ENCODE measurements at places on chromosomes 4 and X. TPM values are rescaled to one million over a fixed set of nuclear protein-coding genes. Genes with fewer than 3 reads are reported as not detected.

DNA sequence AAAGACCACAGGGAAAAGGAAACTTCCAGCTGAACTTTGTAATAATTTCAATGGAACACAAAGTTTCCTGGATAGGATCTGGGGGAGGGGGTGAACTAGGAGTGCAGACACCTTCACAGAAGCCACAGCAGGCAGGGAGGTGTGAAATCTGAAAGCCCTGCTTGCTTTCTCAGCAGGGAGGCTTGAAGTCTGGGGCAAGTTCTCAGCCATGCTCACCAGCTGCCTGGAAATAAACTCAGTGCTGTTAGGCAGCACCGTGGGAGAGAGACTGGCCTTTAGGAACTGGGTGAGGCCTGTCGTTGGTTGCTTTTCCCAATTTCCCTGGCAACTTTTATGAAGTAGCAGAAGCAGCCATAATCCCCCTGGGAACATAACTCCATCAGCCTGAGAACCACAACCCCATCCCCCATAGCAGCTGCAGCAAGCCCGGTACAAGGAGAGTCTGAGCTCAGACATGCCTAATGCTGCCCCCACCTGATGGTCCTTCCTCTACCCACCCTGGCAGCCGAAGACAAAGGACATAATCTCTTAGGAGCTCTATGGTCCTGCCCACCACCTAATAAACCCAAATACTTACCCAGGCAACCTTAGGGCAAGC, 39.2 kb upstream of the NMU start:
- DNase-seq: no peak

DNA sequence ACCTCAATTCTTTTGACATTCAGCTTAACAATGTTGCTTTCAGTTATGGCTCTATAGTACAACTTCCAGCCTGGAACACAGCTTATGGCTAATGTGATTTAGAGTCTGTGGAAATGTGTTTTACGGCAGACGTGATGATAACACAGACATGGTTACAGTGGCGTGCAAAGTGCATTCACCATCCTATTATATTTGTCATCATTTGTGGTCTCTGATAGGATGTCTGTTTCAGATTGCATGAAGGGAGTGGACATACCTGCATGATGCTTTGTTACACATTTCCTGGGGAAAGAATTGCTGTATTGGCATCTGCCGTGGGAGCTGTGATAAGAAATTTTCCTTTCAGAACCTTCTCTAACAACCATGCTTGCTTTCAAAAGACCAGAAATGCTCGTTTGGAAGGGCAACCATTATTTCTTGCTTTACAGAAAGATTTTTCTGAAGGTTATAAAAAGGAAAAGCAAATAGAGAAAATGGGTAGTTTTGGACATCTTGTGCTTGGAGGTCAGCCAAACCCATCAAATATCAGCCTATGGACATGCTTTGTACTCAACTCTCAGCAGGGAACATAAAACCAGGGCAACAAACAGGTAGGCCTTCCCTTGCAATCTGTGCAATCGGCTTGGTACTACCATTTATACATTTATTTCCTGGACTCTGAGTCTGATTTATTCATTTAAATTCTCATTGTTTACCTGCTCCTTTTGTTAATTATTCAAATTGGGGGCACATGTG, 273.9 kb downstream of the TLL1 start:
- DNase-seq: no peak

- DNase-seq: no peak
These were observed 8.3 kb upstream of the SPP1 start for GRCh38 chr4:87967193-87967592.

DNA sequence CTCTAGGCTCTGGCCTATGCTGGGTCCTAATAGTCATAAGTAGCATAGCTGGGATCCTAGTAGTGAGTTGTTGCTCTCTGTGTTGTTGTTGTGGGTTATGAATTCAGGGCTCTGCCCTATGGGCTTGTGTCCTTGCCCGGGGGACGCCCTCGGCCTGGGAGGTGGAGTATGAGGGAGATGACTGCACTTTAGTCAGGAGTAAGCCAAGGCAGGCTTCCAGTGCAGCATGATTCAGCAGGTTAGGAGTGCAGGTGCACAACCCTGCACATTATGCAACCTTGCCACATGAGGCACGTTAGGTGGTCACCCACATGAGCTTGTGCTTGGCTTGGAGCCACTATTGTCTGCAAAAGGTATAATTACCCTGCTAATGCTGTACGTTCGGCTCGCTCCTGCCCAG, 58.4 kb upstream of the CCDC149 start:
- no peak for DNase-seq

GRCh38 chrX:109847257-109848187, 114.5 kb upstream of the ACSL4 start:
- DNase-seq: no peak

- no peak for DNase-seq
These were observed 51.1 kb downstream of the TMEM156 start for GRCh38 chr4:38980903-38981676.

GRCh38 chrX:131752493-131753198, 208.8 kb downstream of the OR13H1 start:
- DNase-seq: no peak

DNA sequence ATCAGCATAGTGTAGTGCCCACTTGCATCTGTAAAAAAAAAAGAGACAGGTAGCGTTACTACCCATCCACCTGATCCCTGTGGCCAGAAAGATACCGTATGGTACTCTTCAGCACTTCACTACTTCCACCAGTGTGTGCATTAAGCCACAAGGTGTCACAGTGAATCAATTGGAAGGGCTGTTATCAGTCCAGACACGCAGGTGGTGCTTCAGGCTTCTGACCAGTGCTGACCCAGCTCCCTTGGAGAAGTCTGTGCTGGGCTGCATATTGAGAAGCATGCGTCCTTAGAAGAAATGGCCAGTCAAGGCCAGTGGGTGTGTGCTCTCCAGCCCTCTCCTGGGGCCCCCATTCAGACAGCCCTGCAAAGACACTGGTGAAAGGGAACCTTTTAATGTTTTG, 10.6 kb downstream of the LDB2 start:
- no peak for DNase-seq

- no peak for DNase-seq
These were observed 155.8 kb downstream of the AMMECR1 start for GRCh38 chrX:110162131-110162530.

DNA sequence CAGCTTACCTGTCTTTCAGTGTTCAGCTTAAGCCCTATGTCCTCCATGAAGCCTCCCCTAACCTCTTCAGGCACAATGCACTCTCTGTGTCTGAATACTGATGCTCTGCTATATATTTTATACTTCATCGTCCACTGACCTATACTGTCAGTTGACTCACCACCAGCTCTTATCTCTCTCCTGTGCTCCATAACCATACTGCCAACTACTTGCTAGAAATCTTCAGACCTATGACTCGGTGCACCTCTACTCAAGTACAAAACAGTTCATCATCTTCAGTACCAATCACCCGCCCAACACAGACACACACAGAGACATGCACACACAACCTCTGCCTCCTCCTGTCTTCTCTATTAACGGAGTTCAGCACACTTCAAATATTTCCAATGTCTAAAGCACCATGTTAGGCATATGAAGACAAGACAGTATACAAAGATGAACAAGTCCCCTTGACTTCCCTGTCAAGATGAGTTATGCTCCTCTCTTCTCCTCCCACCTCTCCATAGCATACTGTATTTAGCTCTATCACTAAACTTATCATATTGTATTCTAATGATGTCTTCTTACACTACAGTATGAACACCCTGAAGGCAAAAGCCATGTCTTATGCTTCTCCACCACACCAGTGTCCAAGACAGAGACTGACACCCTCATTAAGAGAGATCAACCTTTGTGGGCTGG, 42.5 kb downstream of the ARHGEF6 start:
- no peak for DNase-seq

- DNase-seq: no peak
These were observed 398.6 kb upstream of the TECRL start for GRCh38 chr4:64807821-64808220.

- DNase-seq: no peak
These were observed 57.0 kb downstream of the MND1 start for GRCh38 chr4:153401501-153401900.

- no peak for DNase-seq
These were observed 97.1 kb downstream of the TMA16 start for GRCh38 chr4:163591614-163592020.

GRCh38 chrX:110403441-110404238, 45.0 kb downstream of the RTL9 start:
- no peak for DNase-seq

- no peak for DNase-seq
These were observed 56.0 kb downstream of the BANK1 start for GRCh38 chr4:101846550-101846949.

DNA sequence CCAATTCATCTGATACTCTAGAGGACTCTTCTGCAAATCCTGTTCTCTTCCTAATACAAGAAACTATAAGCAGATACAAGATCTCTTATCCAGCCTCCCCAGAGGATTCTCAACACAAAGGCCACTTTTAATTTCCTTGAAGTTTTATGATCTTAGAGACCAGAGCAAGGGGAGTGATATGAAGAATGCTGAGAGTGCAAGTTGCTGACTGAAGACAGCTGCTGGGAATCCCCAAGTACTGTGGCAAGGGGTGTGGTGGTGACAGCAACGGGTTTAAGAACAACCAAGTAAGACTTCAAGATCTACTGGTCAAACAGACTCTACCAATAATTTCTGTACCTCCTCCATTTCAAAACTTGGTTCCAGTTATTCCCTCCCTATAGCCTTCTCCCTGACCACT, 7.0 kb downstream of the AMMECR1 start:
- no peak for DNase-seq

DNA sequence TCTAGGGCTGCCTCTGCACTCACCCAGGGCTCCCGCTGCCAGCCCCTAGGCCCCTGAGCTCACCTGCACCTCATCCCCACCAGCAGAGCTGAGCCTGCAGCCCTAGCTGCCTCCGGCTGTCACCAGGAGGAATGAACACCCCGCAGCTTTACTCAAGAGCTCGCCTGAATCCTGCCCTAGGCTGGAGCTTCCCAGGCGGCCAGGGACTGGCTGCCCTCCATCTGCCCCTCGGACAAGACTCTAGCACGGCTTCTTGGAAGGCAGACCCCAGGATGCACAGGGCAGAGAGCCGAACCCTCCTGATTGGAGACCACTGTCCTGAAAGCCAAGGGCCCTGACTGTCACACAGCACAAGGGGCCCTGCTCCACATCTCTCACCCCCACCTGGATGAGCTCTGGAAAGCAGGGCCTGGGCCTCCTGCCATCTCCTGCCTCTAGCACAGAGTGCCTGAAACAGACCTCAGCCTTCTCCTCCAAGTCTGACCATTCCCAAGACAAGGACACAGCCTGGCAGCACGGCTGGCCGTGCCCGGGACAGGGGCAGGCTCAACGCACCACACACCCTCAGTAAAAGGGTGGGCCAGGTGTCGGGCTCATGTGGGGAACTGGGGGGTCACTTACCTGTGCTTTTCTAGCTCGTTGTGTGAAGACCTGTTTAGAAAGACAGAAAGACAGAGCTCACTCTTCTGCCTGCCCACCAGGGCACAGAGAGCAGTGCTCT, 4.4 kb downstream of the MXD4 start:
- DNase-seq: no peak

- no peak for DNase-seq
These were observed 26.9 kb upstream of the CYBB start for GRCh38 chrX:37752936-37753335.

DNA sequence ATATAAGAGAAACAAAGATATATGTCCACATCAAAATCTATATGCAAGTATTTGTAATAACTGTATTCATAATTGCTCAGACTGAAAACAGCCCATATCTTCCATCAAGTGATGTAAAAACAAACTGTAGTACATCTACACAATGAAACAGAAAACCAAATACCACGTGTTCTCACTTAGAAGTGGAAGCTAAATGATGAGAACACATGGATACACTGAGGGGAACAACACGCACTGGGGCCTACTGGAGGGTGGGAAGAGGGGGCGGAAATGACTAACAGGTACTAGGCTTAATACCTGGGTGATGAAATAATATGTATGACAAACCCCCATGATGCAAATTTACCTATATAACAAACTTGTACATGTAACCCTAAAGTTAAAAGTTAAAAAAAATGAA, 42.7 kb downstream of the UBA6 start:
- no peak for DNase-seq

GRCh38 chr4:141006242-141006802, 126.9 kb downstream of the RNF150 start:
- no peak for DNase-seq

GRCh38 chrX:134457708-134458107, 2.3 kb upstream of the HPRT1 start:
- DNase-seq: no peak

DNA sequence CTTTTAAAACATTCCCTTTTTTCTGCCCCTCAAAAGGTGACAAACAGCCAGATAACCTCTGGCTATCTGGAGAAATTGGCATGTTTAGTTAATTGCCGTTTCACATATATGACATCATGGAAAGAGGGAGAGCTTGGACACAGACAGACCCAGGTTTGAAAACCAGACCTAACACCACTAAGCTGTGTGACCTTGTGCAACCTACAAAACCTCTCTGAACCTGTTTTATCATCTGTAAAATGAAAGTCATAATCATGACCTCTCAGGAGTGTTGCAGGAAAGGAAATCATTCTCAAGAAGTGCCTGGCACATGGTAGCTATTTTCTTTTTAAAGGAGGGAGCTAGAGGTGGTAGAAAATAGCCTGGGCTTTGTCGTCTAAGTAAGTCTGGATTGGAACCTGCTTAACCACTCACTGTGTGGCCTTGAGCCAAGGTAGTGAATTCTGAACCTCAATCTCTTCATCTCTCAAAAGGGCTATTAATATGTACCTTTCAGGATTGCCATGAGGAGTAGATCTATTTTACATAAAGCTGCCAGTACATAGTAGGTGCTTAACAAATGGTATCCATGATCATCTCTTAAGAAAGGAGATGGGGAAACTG, 363.5 kb downstream of the BCOR start:
- no peak for DNase-seq

GRCh38 chr4:39044956-39045826, 13.0 kb upstream of the TMEM156 start:
- peak; percentile 23 for DNase-seq

- no peak for DNase-seq
These were observed 109.1 kb downstream of the PPP4R3C start for GRCh38 chrX:27354021-27354420.

DNA sequence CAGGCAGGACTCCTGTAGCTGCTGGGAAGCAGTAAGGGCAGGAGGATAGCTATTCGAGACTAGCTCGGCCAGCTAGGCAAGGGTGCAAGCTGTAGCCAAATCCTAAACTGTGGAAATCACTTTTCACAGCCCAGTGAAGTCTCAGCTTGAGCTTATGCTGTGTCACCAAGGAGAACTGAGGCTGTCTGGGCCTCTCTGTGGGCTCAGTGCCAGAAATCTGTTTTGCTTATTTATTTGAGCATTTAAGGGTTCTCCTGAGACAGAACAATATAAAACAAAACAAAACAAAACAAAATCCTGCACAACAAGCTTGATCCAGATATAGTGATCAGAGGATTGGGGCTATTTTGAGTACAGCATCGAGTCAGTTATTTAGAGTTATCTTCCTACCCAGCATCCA, 97.5 kb downstream of the FANCB start:
- DNase-seq: peak; percentile 30

SMARCAD1 gene
- total RNA-seq: 59.0 TPM

AASDH gene
- 17.5 TPM for total RNA-seq

CD38 gene
- total RNA-seq: 0.39 TPM

PPP2R2C gene
- 3.0 TPM for total RNA-seq

RIPPLY1 gene
- total RNA-seq: not detected

TAF7L gene
- total RNA-seq: 0.20 TPM

SYP gene
- total RNA-seq: 1.7 TPM

MAGEC1 gene
- total RNA-seq: not detected

FAM47E gene
- 2.1 TPM for total RNA-seq

FGFBP2 gene
- 2.6 TPM for total RNA-seq

ARX gene
- 0.10 TPM for total RNA-seq

FRG2 gene
- total RNA-seq: not detected

RAB9B gene
- 4.8 TPM for total RNA-seq

SORBS2 gene
- total RNA-seq: 15.0 TPM

GYPB gene
- 31.0 TPM for total RNA-seq

ZDHHC15 gene
- total RNA-seq: 3.0 TPM

PPM1K gene
- total RNA-seq: 34.2 TPM

Measured in skin of body (tissue), 3 donors.